ENCODE measurements at places on chromosomes 13 and 19.

GRCh38 chr19:16938211-16938610 is 49.4 kb downstream of the F2RL3 start:
- no peak for DNase-seq

DNA sequence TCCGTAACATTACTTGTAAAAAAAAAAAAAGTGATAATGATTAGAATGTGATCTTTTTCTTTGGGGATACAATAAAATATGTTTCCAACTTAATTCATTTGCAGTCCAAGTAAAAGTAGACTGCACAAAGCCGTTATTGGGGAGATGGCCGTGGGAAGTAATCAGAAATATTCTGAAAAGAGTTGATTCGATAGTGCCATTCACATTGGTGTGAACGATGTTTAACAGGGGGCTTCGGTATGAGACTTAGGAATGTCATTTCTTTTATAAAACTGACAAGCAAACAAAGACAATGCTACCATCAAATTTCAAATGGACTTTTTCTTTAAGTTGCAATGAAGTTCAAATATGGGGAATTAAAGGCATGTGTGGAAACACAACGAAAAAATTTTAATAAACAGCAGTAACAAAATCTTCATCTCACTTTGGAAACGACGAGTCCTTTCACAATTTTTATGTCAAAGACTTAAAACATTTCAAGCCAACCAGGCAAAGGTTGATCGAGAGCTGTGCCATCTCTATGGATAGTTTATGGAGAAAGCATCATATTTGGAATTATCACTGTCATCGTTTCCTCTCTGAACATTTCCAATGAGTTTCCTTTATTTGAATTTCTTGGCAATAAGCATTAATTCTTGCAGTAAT is 1.7 kb upstream of the ZIC5 start:
- no peak for DNase-seq

DNA sequence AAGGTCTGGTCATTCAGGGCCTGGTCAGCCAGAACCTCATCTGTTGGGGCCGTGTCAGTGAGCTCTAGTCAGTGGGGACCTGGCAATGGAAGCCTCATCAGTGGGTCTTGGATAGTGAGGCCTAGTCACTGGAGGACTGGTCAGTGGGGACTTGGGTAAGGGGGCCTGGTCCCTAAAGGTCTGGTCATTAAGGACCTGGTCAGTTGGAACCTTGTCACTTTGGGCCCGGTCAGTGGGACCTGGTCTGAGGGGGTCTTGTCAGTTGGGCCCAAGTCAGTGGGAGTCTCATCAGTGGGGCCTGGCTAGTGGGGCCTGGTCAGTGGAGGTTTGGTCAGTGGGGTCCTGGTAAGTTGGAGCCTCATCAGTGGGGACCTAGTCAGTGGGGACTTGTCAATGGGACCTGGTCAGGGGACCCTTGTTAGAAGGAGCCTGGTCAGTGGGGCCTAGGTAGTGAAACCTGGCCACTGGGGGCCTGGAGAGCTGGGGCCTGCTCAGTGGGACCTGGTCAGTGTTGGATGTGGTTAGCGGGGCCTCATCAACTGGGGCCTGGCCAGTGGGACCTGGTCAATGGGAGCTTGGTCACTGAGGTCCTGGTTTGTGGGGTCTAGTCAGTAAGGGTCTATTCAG is 43.7 kb upstream of the TPM4 start:
- no peak for DNase-seq

GRCh38 chr13:40660141-40660664 is 6.2 kb downstream of the FOXO1 start:
- no peak for DNase-seq

GRCh38 chr13:40376296-40376849 is 290.1 kb downstream of the FOXO1 start:
- DNase-seq, result no peak

DNA sequence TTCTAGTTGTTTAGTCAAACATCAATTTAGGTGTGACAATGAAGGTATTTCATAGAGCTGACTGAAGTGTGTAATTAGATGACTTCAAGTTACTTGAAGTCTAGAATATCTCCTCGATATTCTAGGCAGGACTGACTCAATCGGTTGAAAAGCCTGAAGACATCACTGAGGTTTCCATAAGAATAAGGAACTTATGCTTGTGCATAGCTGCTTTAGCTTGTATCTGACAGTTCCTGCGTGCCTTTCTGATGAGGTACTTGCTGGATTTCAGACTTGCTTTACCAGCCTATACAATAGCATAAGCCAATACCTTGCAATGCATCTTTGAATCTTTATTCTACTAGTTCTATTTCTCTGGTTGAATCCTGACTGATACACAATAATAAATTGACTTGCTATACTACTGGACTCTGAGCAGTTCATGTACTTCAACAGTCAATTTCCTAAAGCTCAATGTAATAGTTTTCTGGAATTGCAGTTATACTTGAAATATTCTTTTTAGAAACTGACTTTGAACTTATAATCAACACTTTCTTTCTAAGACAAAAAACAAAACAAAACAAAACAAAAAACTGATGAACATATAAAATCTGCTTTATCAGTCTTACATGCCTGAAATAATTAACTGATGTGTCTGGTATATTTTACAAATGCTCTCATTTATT is 1534.8 kb downstream of the SLITRK5 start:
- no peak for DNase-seq

- DNase-seq, result peak; percentile 26
These were observed 273.2 kb downstream of the MYO16 start for GRCh38 chr13:108902405-108903155.

DNA sequence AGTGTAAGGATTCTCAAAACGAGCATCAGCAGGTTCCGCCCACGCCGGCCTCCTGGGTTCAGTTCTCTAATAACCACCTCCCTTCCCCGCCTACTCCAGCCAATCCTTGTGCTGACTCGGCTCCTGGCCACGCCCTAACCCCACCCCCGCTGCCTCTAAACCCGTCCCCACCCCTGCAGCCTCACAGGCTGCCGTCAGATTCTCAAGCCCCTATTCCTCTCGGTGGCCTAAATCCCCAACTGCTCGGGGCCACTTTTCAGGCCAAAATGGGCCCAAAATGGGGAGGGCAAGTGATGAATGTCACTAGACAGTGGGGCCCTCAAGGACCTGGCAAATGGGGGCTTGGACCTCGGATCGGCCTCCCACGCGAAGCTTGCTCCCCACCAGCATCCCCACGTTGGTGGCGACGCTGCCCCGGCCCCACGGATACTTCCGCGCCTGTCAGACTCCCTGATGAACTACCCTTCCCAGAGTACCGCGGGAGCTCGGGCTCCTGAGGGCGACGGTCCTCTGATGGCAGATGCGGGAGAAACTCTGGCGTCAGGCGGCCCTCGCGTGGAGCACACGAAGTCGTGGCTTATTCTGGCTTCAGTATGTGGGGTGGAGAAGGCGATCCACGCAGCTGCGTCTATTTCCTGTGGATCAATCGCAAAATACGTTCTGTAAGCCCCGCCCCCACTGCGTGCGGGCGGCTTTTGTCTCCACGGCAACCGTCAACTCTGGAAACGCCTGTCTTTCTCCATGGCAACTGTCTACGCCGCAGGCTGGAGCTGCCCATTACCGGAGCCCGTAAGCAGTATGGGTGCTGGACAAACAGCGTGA is 24.8 kb downstream of the ZNF473 start:
- DNase-seq, result no peak

GRCh38 chr13:102900193-102900608 is 54.4 kb downstream of the ERCC5 start:
- DNase-seq, result no peak

DNA sequence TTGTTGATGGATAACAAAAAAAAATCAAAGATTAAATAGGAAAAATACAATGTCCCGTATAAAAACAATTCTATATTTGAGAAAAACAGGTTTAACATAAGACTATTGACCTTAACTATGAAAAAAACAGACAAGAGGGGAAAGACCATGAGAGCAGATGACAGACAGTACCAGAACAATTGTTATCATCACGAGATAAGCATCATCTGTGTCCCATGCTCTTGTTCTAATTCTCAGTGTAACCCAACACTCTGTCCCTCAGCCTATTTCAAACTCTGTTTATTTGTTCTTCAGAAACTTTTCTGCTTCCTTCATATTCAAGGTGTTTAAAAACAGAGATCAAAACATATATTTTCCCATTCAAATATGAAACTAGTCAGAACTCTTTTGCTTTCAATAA is 216.4 kb downstream of the PCDH9 start:
- no peak for DNase-seq

- DNase-seq, result no peak
These were observed 2.6 kb upstream of the BCAM start for GRCh38 chr19:44806291-44806690.

DNA sequence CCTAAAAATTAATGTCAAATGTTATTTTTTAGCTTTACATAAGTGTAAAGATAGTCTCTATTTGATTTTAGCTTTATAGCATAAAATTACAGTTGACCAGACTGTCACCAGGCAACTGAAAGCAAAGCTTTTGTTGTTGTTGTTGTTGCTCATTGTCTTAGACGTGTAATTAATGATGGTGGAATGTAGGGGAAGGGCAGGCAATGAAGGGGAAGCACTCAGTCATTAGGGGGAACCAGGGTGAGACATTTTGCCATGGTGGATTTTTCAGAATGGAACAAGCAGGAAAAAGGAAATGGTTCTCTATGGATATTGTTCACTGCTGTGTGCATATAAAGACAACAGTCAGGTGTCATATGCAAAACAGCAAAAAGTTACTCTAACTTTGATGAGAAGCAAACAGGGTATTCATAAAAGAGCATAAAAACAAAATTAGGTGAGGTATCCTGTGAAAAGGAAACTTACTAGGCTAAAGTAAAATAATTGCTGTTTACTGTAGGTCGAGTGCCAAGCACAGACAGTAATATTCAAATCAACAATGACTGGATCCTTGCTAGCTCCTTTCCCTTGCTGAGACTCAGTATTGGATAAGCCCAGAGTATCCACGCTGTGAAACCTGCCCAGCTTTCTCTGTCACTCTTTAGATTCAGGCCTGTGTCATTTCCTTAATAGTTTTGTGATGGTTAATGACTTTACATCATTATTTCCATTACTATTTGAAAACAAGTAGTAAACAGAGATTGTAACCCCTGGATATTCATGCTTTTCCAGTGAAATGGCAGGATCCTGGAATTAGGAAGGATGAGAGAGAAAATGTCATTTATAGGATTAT is 110.5 kb downstream of the LRCH1 start:
- DNase-seq, result no peak

All from epithelial cell of prostate (primary cell).